ENCODE measurements at places on chromosomes 1 and 21. TPM values are rescaled to one million over a fixed set of nuclear protein-coding genes. Genes with fewer than 3 reads are reported as not detected.
A peak's percentile ranks its signal among the peaks of the same experiment; 100 is the strongest.

C1orf74 gene
- 5.0 TPM for total RNA-seq

- DNase-seq: no peak
Measured at GRCh38 chr21:38492007-38492406, 6.3 kb downstream of the ERG start.

DNA sequence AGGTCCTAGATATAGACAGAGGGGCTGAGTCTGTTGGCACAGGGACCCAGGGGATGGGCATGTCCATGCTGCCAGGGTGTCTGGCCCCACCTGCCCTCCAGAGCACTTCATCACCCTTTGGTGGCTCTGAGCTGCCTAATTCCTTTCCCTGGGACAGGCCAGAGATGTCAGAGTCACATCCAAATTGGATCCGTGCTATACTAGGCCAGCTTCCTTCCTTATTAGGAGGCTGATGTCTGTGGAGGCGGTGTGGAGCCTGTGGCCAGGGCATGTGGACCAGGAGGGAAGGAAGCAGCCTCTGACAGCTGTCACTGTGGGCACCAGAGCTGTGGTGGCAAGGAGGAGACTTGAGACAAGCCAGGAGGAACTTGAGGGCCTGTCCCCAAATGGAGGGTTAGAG is 77.7 kb upstream of the TMEM51 start:
- DNase-seq: no peak

GRCh38 chr1:36922593-36923426 is 111.5 kb downstream of the GRIK3 start:
- DNase-seq: no peak

C8A gene
- not detected for total RNA-seq

- peak; percentile 12 for DNase-seq
Measured at GRCh38 chr1:36304970-36305914, 926 bp upstream of the SH3D21 start.

DNA sequence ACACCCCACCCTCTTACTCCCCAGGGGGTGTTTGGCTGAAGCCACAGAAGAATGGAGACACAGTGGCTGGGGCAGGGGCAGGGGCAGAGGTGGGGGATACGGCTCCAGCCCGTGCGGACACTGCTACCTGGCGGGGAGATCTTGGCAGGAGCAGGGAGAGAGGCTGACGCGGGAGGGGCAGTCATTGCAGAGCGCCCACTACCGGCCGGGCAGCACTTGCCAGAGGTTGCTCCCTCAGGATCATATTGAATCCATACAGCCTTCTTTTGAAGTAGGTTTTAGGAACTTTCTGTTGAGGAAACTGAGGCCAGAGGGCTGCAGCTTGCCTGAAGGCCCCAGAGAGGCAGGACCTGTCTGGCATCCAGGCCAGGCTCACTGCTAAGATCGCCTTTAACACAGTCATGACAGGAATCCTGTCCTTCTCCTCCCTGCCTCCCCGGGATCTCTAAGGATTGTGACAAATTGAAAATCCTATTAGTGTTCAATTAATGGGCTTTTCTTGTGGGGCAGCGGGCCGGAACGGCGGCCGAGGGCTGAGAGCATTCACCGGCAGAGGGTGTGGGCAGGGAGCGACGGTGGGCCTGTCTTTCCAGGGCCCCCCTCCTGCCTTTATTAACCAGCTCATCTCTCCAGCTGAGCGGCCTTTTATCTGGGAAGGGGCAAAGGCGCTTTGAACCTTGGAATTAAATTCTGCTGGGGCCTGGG is 65.5 kb upstream of the WNT4 start:
- no peak for DNase-seq

COL9A2 gene
- total RNA-seq: 7.2 TPM

GRCh38 chr1:244068567-244068966 is 17.5 kb downstream of the ZBTB18 start:
- DNase-seq: no peak

C1QA gene
- total RNA-seq: 8.7 TPM

- no peak for DNase-seq
Measured at GRCh38 chr1:183039330-183039729, 16.1 kb downstream of the LAMC1 start.

FCRL3 gene
- 0.47 TPM for total RNA-seq

NUP210L gene
- 24.4 TPM for total RNA-seq

GRCh38 chr1:36739703-36740289 is 257.1 kb upstream of the CSF3R start:
- DNase-seq: no peak

DVL1 gene
- total RNA-seq: 183 TPM

All from testis (tissue), 5 donors.